Trophoblast cell (in vitro differentiated cells and primary cell): ENCODE measurements at places on chromosomes 5 and 9.

GRCh38 chr9:19828576-19829109 is 39.8 kb upstream of the SLC24A2 start:
- DNase-seq: no peak
- H3K27ac ChIP-seq: no peak overlapping the region
- no peaks in the 10 kb centered on the region for H3K36me3 ChIP-seq
- no peaks in the 10 kb centered on the region for H3K4me1 ChIP-seq
- H3K4me3 ChIP-seq: no peak overlapping the region
- H3K27me3 ChIP-seq: no peaks in the 10 kb centered on the region

GRCh38 chr5:67976891-67977601 is 238.5 kb upstream of the PIK3R1 start:
- no peaks in the 10 kb centered on the region for H3K36me3 ChIP-seq
- peaks cover 2% of the 10 kb centered on the region for H3K4me1 ChIP-seq
- DNase-seq: no peak
- no peaks in the 10 kb centered on the region for H3K27me3 ChIP-seq

GRCh38 chr5:176837707-176838115 is 27.4 kb downstream of the UNC5A start:
- H3K36me3 ChIP-seq: no peaks in the 10 kb centered on the region
- peak; percentile 95 for DNase-seq
- H3K4me3 ChIP-seq: no peak overlapping the region
- no peaks in the 10 kb centered on the region for H3K4me1 ChIP-seq
- H3K27ac ChIP-seq: no peak overlapping the region
- H3K27me3 ChIP-seq: peaks cover 2% of the 10 kb centered on the region

- H3K27me3 ChIP-seq: no peaks in the 10 kb centered on the region
- peaks cover 2% of the 10 kb centered on the region for H3K4me1 ChIP-seq
- H3K27ac ChIP-seq: peak overlapping the region; percentile 65
- H3K36me3 ChIP-seq: no peaks in the 10 kb centered on the region
Measured at GRCh38 chr9:87498046-87498810, 561 bp downstream of the DAPK1 start.

GRCh38 chr9:33924978-33925797 is 108.2 kb downstream of the UBE2R2 start:
- no peaks in the 10 kb centered on the region for H3K27me3 ChIP-seq
- H3K36me3 ChIP-seq: peaks cover 72% of the 10 kb centered on the region
- DNase-seq: peak; percentile 30
- no peak overlapping the region for H3K4me3 ChIP-seq

- no peak overlapping the region for H3K4me3 ChIP-seq
- H3K4me1 ChIP-seq: no peaks in the 10 kb centered on the region
- no peaks in the 10 kb centered on the region for H3K36me3 ChIP-seq
Measured at GRCh38 chr5:108079753-108080152, 302.1 kb downstream of the FBXL17 start.

GRCh38 chr9:87184956-87185642 is 237.8 kb upstream of the GAS1 start:
- no peaks in the 10 kb centered on the region for H3K36me3 ChIP-seq
- DNase-seq: no peak
- H3K27me3 ChIP-seq: no peaks in the 10 kb centered on the region
- H3K4me1 ChIP-seq: peaks cover 3% of the 10 kb centered on the region
